Motor neuron (in vitro differentiated cells): ENCODE measurements at places on chromosomes 2 and 18. TPM values are rescaled to one million over a fixed set of nuclear protein-coding genes. Genes with fewer than 3 reads are reported as not detected.

- no peak for ATAC-seq
These were observed 225.5 kb downstream of the AGAP1 start for GRCh38 chr2:235719146-235719942.

DNA sequence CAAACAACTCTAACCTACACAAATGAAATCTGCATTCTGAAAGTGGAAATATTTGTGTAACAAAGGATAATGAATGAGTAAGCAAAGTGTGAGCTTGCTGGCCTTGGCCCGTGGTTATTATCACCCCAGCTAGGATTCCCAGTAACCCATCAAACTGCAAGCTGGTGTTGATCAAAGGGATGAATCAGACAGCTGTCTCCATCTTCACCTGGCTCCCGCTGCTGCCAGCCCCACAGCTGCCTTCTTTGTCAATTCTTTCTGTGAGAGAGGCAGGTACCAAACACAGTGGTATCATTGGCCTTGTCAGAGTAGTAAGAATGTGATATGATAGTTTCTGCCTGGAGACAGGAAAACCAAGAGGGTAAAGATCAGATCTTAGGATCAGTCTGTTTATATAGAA lies 25.2 kb upstream of the RGPD4 start:
- ATAC-seq, result no peak

The GPR17 gene
- 0.46 and 0.58 TPM in 2 replicates for total RNA-seq

The ADAM23 gene
- 12.0 and 15.3 TPM in 2 replicates for total RNA-seq

The LRRTM4 gene
- total RNA-seq, result 0.15 TPM in 1 of 2 replicates, not detected in the other

The ZFP36L2 gene
- total RNA-seq, result 6.0 and 6.2 TPM in 2 replicates

DNA sequence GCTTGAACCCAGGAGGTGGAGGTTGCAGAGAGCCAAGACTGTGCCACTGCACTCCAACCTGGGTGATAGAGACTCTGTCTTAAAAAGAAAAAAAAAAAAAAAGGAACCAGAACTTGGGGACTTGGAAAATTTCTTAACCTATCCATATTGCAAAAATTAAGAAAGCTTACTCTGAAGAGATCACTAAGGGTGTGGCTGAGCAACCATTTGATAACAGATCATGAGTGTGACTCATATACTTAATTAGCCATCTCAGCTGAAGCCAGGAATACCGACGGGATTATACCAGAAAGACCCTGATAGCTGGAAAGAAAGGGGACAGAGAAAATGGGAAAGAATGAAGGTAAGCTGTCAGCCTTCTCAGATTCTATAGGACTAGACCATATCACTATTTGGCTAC lies 7.1 kb upstream of the ADD2 start:
- ATAC-seq, result no peak

DNA sequence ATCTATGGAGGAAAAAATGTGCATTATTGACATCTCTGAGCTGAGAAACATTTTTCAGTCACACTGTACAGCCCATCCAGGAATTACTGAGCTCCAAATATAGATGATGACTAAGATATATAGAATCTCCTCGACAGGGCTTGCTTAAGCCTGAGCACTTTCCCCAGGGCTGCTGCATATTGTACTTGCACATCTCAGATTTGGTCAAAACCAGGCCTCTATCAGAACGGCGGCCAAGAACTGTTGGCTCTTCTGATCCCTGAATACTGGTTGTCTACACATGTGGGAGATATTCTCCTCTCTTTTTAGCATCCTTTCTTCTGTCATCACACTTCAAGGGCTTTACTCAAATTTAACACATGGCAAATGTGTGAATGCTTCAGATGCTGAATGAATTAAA lies 201.5 kb upstream of the SLC35G4 start:
- ATAC-seq, result peak; percentile 94
